Upper lobe of left lung (tissue), 6 donors: ENCODE measurements at places on chromosomes 11 and 22.

DNA sequence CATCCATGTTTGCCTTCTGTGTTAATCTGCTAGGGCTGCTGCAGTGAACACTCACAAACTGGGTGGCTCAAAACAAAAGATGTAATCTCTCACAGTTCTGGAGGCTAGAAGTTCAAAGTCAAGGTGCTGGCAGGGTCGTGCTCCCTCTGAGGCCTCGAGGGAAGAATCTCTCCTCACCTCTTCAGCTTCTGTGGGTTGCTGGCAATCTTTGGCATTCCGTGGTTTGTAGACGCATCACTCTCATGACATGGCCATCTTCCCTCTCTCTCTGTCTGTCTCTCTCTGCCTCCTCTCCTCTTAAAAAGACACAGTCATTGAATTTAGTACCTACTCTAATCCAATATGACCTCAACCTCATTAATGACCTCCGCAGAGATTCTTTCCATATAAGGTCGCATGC lies 78.8 kb downstream of the TSPAN18 start:
- H3K36me3 ChIP-seq = no peaks in the 10 kb centered on the region
- no peaks in the 10 kb centered on the region for H3K27me3 ChIP-seq
- no peaks in the 10 kb centered on the region for H3K4me1 ChIP-seq
- no peak overlapping the region for H3K4me3 ChIP-seq
- no peak overlapping the region for H3K27ac ChIP-seq

DNA sequence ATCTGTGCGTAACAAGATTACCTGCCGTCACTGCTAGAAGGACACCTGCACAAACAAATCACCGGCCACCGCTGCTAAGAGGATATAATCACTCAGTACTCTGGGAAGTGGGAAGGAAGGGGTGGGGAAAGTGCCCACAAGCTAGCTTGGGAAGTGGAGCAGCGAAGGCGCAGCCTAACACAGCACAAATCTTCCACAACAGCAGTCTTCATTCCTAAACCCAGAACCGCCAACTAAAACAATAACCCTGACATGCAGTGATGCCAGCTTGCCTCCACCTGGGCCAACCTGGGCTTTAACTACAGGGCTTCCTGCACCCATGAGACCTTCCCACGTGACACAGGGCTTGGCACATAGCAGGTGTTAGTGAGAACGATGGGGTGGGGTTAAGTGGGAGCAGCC lies 5.1 kb downstream of the DGCR2 start:
- peaks cover 62% of the 10 kb centered on the region for H3K4me1 ChIP-seq
- H3K27me3 ChIP-seq = no peaks in the 10 kb centered on the region
- no peaks in the 10 kb centered on the region for H3K36me3 ChIP-seq
- no peak overlapping the region for H3K4me3 ChIP-seq

DNA sequence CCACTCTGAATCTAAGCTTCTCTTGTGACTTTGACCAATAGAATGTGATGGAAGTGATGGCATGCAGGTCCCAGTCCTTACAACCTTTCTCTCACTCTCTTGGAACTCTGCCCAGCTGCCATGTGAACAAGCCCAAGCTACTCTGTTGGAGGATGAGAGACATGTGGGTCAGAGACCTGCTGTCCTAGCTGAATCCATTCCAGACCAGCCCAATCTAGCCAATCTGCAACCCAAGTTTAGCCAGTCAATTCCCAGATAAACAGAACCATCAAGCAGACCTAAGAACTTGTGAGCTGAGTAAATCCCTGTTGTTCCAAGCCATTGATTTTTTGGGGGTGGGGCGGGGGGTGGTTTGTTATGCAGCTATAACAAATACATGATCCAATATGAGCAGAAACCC lies 69.2 kb upstream of the GRK3 start:
- no peaks in the 10 kb centered on the region for H3K36me3 ChIP-seq
- H3K4me3 ChIP-seq = no peak overlapping the region
- H3K27me3 ChIP-seq = no peaks in the 10 kb centered on the region
- no peak overlapping the region for H3K27ac ChIP-seq

DNA sequence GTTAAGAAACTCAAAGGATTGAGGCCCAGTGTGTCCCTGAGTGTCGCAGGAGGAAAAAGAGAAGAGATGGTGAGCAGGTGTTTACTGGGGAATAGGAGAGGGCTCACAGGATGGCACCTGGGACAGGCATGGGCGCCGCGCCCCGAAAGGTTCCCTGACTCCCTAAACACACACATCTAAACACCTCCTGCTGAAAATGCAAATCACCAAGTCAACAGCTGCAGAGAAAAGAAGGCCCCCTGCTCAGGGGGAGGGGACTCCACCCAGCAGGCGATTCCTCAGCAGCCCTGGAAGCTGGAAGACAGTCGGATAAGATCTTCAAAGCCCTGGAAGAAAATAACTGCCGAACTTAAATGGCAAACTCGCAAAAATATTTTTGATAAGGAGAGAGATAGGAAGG lies 377.2 kb downstream of the BRD1 start:
- H3K36me3 ChIP-seq = no peaks in the 10 kb centered on the region
- no peak for DNase-seq
- no peak overlapping the region for H3K4me3 ChIP-seq
- peaks cover 3% of the 10 kb centered on the region for H3K27me3 ChIP-seq
- peaks cover 7% of the 10 kb centered on the region for H3K4me1 ChIP-seq

DNA sequence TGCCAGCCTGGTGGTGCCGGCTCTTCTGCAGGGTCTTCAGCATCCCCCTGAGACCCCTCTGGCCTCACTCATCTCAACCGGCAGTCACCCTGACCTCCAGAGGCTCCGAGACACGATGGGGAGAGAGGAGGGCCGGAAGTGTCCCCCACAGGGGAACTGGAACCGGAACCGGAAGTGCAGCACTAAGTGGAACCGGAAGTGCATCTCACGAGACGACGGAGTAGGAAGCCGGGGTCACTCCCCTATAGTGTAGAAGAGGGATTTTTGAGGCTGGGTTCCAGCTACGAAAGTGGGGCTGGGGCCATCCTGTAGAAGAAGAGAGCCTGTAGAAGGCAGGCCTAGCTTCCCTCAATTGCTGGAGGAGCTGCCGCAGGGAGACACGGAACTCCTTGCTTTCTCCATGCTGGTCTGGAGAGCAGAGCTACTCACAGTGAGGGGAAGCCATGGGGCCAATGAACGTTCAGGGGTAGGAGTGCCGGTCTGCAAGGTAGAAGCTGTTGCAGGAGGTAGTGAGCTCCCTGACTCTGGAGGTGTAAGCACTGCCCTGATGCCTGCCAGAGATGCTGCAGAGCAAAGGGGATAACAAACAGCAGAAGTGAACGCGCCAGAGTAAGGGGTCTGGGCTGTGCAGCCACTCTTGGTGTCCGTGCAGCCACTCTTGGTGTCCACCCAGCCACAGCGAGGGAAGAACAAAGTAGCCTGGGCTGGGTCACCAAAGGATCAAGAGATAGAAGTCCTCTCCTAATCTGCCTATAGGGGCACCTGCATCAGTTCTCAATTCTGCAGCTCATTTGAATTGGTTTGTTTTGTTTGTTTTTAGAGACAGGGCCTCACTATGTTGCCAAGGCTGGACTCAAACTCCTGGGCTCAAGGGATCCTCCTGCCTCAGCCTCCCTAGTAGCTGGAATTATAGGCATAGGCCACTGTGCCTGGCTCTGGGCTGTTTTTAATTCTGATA lies 21.9 kb downstream of the SCUBE1 start:
- no peak overlapping the region for H3K27ac ChIP-seq
- H3K4me1 ChIP-seq = no peaks in the 10 kb centered on the region
- no peaks in the 10 kb centered on the region for H3K27me3 ChIP-seq
- no peak for DNase-seq
- no peaks in the 10 kb centered on the region for H3K36me3 ChIP-seq
- H3K4me3 ChIP-seq = no peak overlapping the region

DNA sequence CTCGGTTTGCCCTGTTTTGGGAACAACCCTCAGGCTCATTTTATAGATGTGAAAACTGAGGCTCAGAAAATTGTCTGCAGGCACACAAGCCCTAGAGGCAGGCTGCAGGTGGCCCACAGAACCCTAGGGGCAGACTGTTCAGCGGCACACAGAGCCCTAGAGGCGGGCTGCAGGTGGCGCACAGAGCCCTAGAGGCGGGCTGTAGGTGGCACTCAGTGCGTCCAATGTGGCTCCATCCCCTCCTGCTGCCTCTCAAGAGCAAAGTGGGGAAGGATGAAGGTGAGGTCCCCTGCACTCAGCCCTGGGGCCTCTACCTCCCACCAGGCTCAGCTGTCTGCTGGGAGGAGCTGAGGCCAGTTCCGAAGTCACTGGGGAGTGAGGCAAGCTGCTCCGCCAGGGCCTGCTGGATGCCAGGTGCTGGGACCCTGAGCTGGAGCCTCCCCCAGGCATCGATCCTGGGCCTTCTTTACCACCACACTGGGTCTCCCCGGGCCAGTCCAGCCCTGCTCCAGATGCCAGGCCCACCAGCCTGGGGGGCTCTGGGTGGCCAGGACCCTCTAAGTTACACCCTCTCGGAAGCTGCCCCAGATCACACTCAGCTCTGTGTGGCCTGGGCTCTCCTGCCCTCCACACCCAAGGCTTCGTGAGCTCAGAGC lies 2.3 kb downstream of the ACY3 start:
- no peaks in the 10 kb centered on the region for H3K4me1 ChIP-seq
- no peak overlapping the region for H3K27ac ChIP-seq
- H3K36me3 ChIP-seq = no peaks in the 10 kb centered on the region
- no peak for DNase-seq
- H3K27me3 ChIP-seq = no peaks in the 10 kb centered on the region
- no peak overlapping the region for H3K4me3 ChIP-seq

DNA sequence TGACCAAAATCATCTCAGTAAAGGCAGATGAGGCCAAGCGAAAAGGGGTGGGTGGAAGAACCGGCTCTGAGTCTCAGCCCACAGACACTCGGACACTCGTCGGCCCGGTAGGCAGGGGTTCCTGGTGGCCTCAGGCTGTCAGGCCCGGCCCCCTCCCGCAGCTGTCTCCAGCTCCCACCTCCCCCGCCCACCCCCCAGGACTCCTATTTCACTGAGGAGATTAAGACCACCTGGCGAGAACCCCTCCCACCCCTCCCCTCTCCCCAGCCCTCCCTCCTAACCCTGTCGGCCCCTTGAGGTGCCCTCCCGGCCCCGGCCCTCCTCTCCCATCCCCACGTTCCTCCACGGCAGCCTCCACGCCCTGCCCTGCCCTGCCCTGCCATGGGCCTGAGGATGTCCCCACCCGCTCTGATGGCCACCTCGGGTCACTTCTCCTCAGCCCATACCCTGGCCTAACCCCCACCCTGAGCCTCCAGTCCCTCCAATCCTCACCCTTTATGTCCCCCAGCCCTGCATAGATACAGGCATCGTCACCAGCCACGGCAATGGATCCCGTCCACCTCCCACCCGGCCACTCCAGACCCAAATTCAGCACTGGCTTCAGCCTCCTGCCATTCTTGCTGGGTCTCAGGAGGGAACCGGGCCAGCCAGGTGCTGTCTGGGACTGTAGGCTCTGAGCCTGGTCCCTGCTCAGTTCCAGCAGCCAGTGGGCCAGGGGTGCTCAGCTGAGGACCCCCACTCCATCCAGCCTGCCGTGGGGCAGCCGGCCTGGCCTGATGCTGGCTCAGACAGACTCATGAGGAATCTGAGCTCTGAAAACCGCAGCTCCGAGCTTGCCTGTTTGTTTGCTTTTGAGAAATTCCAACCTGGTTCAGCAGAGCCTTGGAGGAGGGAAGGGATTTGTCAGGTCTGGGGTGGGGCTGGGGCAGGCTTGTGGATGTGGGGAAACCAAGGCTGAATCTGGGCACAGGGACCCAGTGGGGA lies 9.8 kb upstream of the TBX1 start:
- peaks cover 16% of the 10 kb centered on the region for H3K27me3 ChIP-seq
- no peaks in the 10 kb centered on the region for H3K36me3 ChIP-seq
- no peak overlapping the region for H3K4me3 ChIP-seq
- peaks cover 8% of the 10 kb centered on the region for H3K4me1 ChIP-seq
- H3K27ac ChIP-seq = no peak overlapping the region
- peak; percentile 60 for DNase-seq

DNA sequence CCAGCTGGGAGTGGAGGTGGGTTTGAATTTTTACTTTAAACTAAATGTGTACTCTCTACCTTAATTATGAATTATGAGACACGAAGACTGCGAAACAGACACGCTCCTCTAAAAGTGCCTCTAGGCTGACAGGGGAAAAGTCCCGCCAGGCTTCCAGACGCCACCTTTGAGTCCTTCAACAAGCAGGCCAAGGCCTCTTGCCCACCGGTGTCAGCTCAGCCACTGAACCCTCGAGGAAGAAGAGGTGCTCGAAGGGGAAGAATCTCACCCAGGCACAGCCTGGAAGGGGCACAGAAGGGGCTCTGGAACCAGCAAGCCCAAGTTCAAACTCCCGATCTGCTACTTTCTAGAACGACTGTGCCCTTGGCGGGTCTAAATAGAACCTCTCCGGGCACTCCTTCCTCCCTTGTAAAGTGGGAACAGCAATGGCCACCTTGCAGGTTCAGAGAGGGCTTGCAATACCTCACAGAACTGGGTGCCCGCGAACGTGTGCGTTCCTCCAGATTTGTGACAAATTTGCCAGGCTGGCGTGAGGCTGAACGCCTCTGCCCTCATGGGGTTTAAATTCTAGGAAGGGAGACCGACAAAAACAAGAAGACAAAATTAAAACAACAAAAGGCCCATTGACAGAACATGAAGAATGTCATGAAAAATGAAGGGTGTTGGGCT lies 158.5 kb upstream of the GRK3 start:
- peak overlapping the region; percentile 94 for H3K4me3 ChIP-seq

- H3K27ac ChIP-seq = no peak overlapping the region
- H3K36me3 ChIP-seq = no peaks in the 10 kb centered on the region
- no peaks in the 10 kb centered on the region for H3K27me3 ChIP-seq
- no peak for DNase-seq
- H3K4me1 ChIP-seq = peaks cover 17% of the 10 kb centered on the region
Observed at GRCh38 chr11:65148657-65149056, 14.3 kb upstream of the SYVN1 start.

DNA sequence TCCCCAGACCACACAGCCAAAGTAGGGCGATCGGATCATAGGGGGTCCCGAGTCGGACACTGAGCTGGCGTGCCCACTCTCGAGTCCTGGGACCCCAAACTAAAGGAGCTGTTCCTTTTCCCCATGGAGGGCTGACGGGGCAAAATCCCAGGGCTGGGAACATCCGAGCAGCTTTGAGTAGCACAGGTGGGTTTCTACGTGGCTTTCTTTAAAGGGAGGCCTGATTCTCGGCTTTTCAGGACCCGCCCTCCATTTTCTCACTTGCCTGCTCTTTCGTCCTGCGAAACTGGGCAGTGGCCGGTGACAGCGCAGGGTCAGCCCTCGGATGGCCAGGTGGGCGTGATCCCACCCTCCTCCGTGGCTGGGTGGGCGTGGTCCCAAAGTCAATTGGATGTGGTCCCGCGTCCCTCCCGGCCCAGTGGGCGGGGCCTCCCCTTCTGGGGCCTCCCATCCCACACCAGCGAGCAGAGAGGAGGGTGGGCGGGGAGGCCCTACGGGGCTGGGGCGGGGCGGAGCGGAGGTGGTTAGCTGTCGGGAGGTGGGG lies 17.5 kb upstream of the TXNRD2 start:
- peak; percentile 91 for DNase-seq
- peaks cover 8% of the 10 kb centered on the region for H3K36me3 ChIP-seq
- no peak overlapping the region for H3K4me3 ChIP-seq
- H3K27me3 ChIP-seq = no peaks in the 10 kb centered on the region
